Endothelial cell of umbilical vein (primary cell): ENCODE measurements at places on chromosomes 7 and 10. TPM values are rescaled to one million over a fixed set of nuclear protein-coding genes. Genes with fewer than 3 reads are reported as not detected.
A peak's percentile ranks its signal among the peaks of the same experiment; 100 is the strongest.

FFAR4 gene
- not detected in 2 replicates for polyA plus RNA-seq

TUBB8 gene
- polyA plus RNA-seq: 0.18 and 0.45 TPM in 2 replicates

DNA sequence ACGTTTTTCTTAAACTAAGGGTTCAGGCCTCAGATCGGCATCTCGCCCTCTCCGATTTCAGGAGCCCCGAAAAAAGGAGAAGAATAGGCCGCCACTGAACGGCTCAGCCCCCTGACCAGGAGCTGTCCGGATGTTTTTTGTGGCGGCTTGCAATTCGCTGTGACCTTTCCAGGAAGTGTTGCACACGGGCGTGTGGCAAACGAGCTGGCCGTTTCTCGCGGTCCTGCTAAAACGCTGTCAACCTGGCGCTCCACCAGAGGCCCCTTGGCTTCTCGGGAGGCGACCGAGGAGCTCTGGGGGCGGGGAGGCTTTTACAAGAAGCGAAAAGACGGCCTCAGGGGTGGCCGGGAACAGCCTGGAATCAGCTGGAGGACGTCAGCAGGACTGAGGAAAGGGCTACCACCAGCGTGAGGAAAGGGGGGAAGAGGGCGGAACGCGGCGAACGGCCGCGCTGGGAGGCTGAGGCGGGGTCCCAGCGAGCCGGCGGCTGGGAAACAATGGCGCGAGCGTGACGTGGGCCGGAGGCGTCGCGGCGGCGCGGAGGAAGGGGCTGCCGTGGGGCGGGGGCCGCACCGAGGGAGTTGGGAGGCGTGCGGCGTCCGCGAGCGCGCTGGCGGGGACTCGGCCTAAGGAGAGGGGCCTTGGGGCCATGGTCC, 493 bp downstream of the NT5C2 start:
- peak; percentile 90 for DNase-seq
- H3K27ac ChIP-seq: peak overlapping the region; percentile 80
- peak overlapping the region; percentile 95 for H3K4me3 ChIP-seq
- H3K36me3 ChIP-seq: no peaks in the 10 kb centered on the region
- H3K4me1 ChIP-seq: peaks cover 35% of the 10 kb centered on the region
- no peaks in the 10 kb centered on the region for H3K27me3 ChIP-seq

- H3K27me3 ChIP-seq: no peaks in the 10 kb centered on the region
- no peak for DNase-seq
- H3K4me3 ChIP-seq: peak overlapping the region; percentile 89
- peaks cover 7% of the 10 kb centered on the region for H3K36me3 ChIP-seq
- H3K4me1 ChIP-seq: peaks cover 18% of the 10 kb centered on the region
These were observed 589 bp downstream of the LSM8 start for GRCh38 chr7:118184565-118184940.
